CD4-positive, CD25-positive, alpha-beta regulatory T cell (primary cell): ENCODE measurements at places on chromosomes 11 and 22.

DNA sequence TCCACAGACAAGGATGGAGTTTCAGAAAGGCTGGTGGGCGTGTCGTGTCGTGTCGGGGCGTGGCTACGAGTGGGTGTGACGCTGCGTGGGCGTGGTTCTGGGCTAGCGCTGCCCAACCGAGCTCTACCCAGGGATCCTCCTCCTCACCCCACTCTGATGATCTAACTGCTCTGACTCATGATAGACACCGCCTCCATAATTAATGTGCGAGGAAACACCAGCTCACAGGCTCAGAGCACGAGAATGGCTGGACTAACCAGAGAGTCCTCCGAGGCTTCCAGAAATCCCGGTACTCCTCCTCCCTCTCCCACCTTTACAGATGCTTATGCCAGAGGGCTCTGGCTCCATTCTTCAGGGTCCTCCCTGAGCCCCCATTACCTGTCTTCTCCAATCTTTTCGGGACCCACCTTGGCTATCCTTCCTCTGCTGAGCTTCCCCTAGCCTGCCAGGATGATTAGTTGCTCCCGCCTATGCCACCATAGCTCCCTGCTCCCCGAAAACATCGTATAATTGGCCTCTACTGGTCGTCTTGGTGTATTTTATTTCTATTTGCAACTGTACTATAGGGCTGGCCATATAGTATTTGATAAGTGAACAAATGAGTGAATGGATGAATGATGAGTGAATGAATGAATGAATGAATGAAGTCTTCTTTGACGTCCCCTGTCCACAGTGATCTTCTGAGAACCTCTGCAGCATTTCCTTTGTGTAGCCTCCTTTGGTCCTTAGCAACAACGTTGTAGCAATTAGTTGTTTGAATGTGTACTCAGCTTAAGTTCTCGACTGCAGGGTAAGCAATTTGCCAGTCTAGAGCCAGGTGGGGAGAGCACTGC is 21.7 kb downstream of the TMPRSS13 start:
- no peak overlapping the region for H3K4me3 ChIP-seq
- peak; percentile 42 for DNase-seq
- H3K4me1 ChIP-seq = peaks cover 4% of the 10 kb centered on the region
- no peaks in the 10 kb centered on the region for H3K27me3 ChIP-seq
- no peak overlapping the region for H3K27ac ChIP-seq

DNA sequence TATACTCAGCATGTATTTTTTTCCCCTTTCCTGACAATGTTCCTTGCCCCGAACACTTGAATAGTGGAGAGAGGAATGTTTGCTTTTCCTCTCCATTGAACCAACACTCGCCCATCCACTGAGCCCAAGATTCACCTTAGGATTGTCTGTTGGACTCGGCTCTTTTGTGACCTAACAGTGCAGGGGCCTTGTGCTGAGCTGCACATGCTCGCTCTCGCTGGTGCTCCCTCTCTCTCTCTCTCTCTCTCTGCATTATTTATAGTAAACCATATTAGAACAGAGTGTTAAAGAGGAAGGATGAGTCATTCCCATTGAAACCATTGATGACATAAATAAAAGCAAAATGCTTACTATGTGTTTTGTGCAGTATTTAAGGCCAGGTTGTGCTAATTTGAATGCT is 20.7 kb downstream of the ZBTB16 start:
- peaks cover 18% of the 10 kb centered on the region for H3K4me1 ChIP-seq
- H3K4me3 ChIP-seq = no peak overlapping the region
- H3K36me3 ChIP-seq = no peaks in the 10 kb centered on the region
- no peak for DNase-seq
- H3K27ac ChIP-seq = no peak overlapping the region
- H3K27me3 ChIP-seq = peaks cover 4% of the 10 kb centered on the region

DNA sequence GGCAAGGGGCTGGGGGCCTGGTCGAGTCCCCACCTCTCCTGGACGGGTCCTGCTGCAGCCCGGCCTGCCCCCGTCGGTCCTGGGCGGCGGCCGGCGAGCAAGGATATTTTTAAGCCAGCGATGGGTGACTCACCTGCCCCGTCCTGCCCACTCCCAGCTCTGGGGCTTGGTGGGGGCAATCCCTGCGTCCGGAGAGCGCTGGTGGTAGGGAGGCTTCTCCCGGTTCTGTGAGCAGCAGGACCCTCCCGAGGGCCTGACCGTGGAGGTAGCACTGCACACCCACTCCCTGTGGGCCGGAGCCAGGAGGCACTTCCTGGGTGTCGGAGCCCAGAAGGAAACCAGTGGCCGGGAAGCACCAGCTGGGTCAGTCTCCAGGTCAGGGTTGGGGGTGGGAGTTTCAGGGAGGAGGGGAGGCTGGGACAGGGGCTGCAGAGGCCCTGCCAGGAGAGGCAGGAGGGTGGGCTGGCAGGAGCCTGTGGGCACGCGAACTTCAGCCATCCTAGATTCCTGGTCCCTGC is 467 bp downstream of the EPS8L2 start:
- H3K27me3 ChIP-seq = no peaks in the 10 kb centered on the region
- DNase-seq = no peak
- H3K36me3 ChIP-seq = no peaks in the 10 kb centered on the region

GRCh38 chr11:134761926-134762247 is 349.8 kb upstream of the B3GAT1 start:
- H3K27me3 ChIP-seq = no peaks in the 10 kb centered on the region
- no peak overlapping the region for H3K27ac ChIP-seq
- no peak overlapping the region for H3K4me3 ChIP-seq
- DNase-seq = no peak
- no peaks in the 10 kb centered on the region for H3K36me3 ChIP-seq
- H3K4me1 ChIP-seq = no peaks in the 10 kb centered on the region

DNA sequence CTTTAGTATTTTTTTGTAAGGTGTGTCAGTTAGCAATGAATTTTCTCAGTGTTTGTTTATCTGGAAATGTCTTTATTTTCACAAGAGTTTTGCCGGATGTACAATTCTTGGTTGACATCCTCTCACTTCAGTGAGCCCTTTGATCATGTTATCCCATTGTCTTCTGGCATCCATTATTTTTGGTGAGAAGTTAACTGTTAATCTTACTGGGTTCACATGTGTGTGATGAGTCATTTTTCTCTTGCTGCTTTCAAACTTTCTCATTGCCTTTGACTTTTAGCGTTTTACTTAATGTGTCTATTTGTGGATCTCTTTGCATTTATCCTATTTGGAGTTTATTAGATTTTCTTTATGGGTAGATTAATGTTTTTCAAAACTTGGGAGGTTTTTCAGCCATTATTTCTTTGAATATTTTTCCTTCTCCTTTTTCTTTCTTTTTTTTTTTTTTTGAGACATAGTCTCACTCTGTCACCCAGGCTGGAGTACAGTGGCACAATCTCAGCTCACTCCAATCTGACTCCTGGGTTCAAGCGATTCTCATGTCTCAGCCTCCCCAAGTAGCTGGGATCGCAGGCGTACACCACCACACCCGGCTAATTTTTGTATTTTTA is 100.5 kb upstream of the RRM1 start:
- no peak overlapping the region for H3K4me3 ChIP-seq
- H3K36me3 ChIP-seq = no peaks in the 10 kb centered on the region
- H3K4me1 ChIP-seq = peaks cover 2% of the 10 kb centered on the region
- no peaks in the 10 kb centered on the region for H3K27me3 ChIP-seq
- no peak overlapping the region for H3K27ac ChIP-seq
- DNase-seq = no peak

DNA sequence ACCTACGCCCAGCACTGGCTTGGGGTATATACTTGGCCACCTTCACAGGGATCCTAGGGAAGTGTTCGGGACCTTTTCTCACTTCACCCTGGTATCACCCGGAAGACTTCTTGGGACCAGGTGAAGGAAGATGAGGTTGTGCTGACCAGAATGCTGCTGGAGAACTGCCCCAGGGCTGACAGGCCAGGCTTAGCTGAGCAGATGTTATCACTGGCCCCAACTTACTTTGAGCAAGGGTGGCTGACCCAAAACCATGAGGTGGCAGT is 4.5 kb downstream of the FTH1 start:
- H3K27me3 ChIP-seq = no peaks in the 10 kb centered on the region
- peaks cover 37% of the 10 kb centered on the region for H3K4me1 ChIP-seq
- no peak overlapping the region for H3K4me3 ChIP-seq
- no peak overlapping the region for H3K27ac ChIP-seq
- peaks cover 25% of the 10 kb centered on the region for H3K36me3 ChIP-seq
- no peak for DNase-seq

GRCh38 chr11:114846416-114846791 is 168.1 kb downstream of the NXPE2 start:
- no peaks in the 10 kb centered on the region for H3K36me3 ChIP-seq
- H3K27me3 ChIP-seq = no peaks in the 10 kb centered on the region
- no peak overlapping the region for H3K4me3 ChIP-seq
- no peak overlapping the region for H3K27ac ChIP-seq
- H3K4me1 ChIP-seq = no peaks in the 10 kb centered on the region

GRCh38 chr11:1949302-1949701 is 2.2 kb downstream of the MRPL23 start:
- no peak for DNase-seq
- no peaks in the 10 kb centered on the region for H3K36me3 ChIP-seq
- no peaks in the 10 kb centered on the region for H3K4me1 ChIP-seq
- H3K27me3 ChIP-seq = no peaks in the 10 kb centered on the region
- no peak overlapping the region for H3K27ac ChIP-seq

DNA sequence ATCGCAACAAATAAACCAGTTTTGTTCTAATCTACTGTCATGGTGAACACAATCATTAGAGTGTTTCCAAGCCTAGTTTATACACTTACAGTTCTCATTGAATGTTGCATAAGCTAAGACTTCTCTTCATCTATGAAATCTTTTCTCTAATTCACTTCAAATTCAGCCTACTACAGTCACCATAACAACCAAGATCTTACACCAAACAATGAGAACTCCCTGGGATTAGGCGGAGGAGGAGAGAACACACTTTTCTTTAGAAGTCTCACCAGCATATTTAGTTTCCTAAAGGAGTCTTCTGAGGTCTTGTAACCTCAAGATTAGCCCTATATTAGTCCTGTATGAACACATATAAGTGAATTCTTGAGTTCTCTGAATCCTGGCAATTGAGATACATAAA is 1889.7 kb downstream of the LRRC4C start:
- H3K4me1 ChIP-seq = no peaks in the 10 kb centered on the region
- no peaks in the 10 kb centered on the region for H3K36me3 ChIP-seq
- no peak for DNase-seq
- no peaks in the 10 kb centered on the region for H3K27me3 ChIP-seq
- no peak overlapping the region for H3K4me3 ChIP-seq

DNA sequence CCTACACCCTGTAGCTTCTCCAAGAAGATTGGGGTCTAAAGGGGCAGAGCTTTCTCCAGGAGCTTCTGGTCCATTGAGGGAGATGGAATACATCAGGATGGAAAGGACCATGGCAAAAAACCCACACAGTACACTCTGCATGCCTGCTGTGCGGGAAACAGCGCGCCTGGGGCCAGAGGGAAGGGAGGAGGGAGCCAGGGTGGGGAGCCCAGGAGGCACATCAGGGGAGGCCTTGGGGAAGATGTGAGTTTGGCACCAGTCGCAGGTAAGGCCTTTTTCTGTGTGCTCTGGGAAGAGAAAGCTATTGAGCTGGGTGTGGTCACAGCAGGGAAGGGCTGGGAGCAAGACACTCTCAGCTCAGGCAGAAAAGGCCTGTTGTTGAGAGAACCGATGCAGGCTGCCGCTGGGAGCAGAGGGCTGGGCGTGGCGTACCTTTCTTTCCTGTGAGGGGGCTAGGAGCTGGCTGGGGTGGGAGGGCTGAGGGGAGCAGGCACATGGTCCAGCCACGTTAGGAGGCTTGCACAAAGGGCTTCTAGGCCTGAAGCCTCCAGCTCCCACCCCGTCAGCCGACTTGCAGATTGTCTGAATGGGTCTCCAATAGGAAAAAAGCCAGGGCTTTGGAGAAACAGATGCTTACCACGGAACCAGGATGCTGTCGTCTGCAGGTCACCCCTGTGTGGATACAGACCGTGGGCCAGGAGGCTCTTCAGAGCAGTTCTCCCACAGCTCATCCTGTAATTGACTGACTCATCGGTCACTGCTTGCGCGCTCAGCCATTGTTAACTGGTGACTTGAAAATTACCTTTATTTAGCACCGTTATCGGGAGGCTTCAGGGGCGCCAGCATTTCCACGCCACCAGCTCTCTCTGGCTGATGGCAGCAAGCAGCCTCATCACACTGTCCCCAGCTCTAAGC is 237.3 kb downstream of the ST3GAL4 start:
- H3K4me1 ChIP-seq = no peaks in the 10 kb centered on the region
- no peak for DNase-seq
- no peaks in the 10 kb centered on the region for H3K27me3 ChIP-seq

- H3K4me3 ChIP-seq = no peak overlapping the region
- H3K27me3 ChIP-seq = no peaks in the 10 kb centered on the region
- DNase-seq = no peak
- no peak overlapping the region for H3K27ac ChIP-seq
- peaks cover 4% of the 10 kb centered on the region for H3K4me1 ChIP-seq
- no peaks in the 10 kb centered on the region for H3K36me3 ChIP-seq
Observed at GRCh38 chr11:34308049-34308912, 49.5 kb downstream of the ABTB2 start.

- H3K4me3 ChIP-seq = no peak overlapping the region
- H3K27me3 ChIP-seq = peaks cover 13% of the 10 kb centered on the region
- no peaks in the 10 kb centered on the region for H3K36me3 ChIP-seq
- H3K4me1 ChIP-seq = no peaks in the 10 kb centered on the region
Observed at GRCh38 chr11:7967826-7968225, 2.6 kb upstream of the NLRP10 start.

- H3K27me3 ChIP-seq = no peaks in the 10 kb centered on the region
Observed at GRCh38 chr11:35214226-35214770, 75.3 kb downstream of the CD44 start.

DNA sequence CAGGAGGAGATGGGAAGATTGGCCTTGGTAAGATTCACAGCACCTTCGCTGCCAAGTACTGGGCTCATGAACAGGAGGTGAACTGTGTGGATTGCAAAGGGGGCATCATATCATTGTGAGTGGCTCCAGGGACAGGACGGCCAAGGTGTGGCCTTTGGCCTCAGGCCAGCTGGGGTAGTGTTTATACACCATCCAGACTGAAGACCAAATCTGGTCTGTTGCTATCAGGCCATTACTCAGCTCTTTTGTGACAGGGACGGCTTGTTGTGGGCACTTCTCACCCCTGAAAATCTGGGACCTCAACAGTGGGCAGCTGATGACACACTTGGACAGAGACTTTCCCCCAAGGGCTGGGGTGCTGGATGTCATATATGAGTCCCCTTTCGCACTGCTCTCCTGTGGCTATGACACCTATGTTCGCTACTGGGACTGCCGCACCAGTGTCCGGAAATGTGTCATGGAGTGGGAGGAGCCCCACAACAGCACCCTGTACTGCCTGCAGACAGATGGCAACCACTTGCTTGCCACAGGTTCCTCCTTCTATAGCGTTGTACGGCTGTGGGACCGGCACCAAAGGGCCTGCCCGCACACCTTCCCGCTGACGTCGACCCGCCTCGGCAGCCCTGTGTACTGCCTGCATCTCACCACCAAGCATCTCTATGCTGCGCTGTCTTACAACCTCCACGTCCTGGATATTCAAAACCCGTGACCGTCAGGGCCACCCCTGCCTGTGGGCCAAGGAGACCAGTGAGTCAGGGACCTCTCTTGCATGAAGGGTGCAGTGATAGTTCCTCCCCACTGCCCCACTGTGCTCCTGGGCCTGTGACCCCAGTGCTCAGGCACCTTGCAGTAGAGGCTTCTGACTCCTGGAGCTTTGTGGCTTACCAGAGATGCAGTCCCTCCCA is 83.6 kb downstream of the BCR start:
- H3K4me3 ChIP-seq = no peak overlapping the region
- H3K27me3 ChIP-seq = no peaks in the 10 kb centered on the region
- peaks cover 41% of the 10 kb centered on the region for H3K36me3 ChIP-seq
- H3K4me1 ChIP-seq = no peaks in the 10 kb centered on the region

- H3K4me3 ChIP-seq = peak overlapping the region; percentile 65
- H3K4me1 ChIP-seq = peaks cover 60% of the 10 kb centered on the region
- no peaks in the 10 kb centered on the region for H3K27me3 ChIP-seq
- H3K27ac ChIP-seq = peak overlapping the region; percentile 100
- peak; percentile 36 for DNase-seq
- no peaks in the 10 kb centered on the region for H3K36me3 ChIP-seq
Observed at GRCh38 chr11:65565624-65566453, 4.4 kb upstream of the ZNRD2 start.
